WTC11 (cell line): ENCODE measurements at places on chromosomes 13 and 19. TPM values are rescaled to one million over a fixed set of nuclear protein-coding genes. Genes with fewer than 3 reads are reported as not detected.
A peak's percentile ranks its signal among the peaks of the same experiment; 100 is the strongest.

DNA sequence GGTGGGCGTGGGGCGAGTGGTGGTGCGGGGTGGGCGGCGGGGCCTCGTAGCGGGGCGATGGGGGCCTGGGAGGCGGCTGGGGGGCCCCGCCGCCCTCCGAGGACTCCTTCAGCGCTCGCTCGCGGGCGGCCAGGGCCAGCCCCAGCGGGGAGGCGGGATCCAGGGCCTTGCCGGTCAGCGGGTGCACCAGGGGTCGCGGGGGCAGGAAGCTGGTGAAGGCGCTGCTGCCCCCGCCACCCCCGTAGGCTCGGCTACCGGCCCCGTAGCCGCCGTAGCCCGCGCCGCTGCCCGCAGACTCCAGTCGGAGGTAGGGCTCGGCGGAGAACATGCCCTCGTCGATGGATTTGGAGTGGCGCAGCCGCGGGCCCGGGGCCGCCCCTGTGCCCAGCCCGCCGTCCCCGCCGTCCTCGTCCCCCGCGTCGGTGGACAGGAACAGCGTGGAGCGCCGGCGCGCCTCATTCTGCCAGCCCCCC is 18.6 kb downstream of the C19orf81 start:
- no peak for DNase-seq

DNA sequence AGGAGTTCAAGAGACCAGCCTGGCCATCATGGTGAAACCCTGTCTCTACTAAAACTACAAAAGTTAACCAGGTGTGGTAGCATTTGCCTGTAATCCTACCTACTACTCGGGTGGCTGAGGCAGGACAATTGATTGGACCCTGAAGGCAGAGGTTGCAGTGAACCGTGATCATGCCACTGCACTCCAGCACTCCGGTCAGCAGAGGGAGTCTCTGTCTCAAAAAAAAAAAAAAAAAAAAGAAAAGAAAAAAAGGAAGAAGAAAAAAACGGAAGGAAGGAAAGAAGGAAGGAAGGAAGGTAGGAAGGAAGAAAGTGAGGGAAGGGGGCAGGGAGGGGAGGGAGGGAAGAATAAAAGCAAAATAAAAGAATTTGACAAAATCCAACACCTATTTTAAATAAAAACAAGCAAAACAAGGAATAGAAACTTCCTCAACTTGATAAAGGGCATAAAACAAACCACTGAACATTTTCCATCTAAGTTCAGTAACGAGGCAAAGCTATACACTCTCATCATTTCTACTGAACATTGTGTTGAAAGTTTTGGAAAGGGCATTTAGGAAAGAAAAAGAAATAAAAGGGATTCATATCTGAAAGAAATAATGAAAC is 411.6 kb upstream of the SLITRK5 start:
- peak; percentile 52 for DNase-seq

GRCh38 chr19:49157445-49158224 is at the start of gene TRPM4:
Gene TRPM4, plus strand, starts transcription at chr19:49157792. Its CDS starts 75 bp downstream, at chr19:49157867.
- peak; percentile 97 for DNase-seq

DNA sequence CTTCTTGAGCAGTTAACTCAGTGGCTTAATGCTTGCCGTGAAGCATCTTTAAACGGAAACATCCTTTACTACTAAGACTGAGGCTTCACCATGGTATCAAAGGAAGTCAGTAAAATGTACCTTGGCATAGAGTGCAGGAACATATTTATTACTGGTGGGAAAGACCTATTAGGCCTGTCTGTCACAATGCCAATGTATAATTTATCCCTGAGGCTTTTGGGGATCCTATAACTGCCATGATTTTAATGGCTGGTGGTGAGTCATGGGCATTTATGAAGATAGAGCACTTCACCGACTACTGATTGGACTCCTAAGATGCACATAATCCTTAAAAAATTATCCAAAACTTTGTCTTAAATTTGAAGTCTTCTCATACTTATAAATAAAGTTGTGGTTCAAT is 79.6 kb downstream of the FGF14 start:
- no peak for DNase-seq

- no peak for DNase-seq
Measured at GRCh38 chr13:64640002-64640401, 2590.1 kb downstream of the PCDH9 start.

GRCh38 chr13:98909016-98909415 is 68.8 kb downstream of the DOCK9 start:
- no peak for DNase-seq

The ZNF177 gene
- 4.0 to 5.5 TPM (median 5.5 TPM) in 3 replicates for total RNA-seq

The OSCAR gene
- 1.7 to 2.7 TPM (median 2.3 TPM) in 3 replicates for total RNA-seq
